Daoy (cell line): ENCODE measurements at places on chromosomes 5 and 9. TPM values are rescaled to one million over a fixed set of nuclear protein-coding genes. Genes with fewer than 3 reads are reported as not detected.

PDGFRB gene
- total RNA-seq, result 8.6 and 9.4 TPM in 2 replicates

MVB12B gene
- total RNA-seq, result 4.1 and 6.1 TPM in 2 replicates

ADCY2 gene
- total RNA-seq, result 0.48 and 0.86 TPM in 2 replicates

MARVELD2 gene
- total RNA-seq, result 3.8 and 5.1 TPM in 2 replicates

BAAT gene
- 0.29 TPM in 1 of 2 replicates, not detected in the other for total RNA-seq

PCDHB10 gene
- 0.40 and 0.71 TPM in 2 replicates for total RNA-seq

PDLIM4 gene
- 94.7 and 103 TPM in 2 replicates for total RNA-seq

LCN15 gene
- not detected in 2 replicates for total RNA-seq

PTPRD gene
- 4.5 and 5.7 TPM in 2 replicates for total RNA-seq

SMIM33 gene
- total RNA-seq, result not detected in 2 replicates

SEMA5A gene
- 0.21 and 0.23 TPM in 2 replicates for total RNA-seq

IRX1 gene
- 14.1 and 19.0 TPM in 2 replicates for total RNA-seq

DMAC1 gene
- 17.3 and 24.7 TPM in 2 replicates for total RNA-seq

JAKMIP2 gene
- total RNA-seq, result 0.48 and 0.63 TPM in 2 replicates

DNA sequence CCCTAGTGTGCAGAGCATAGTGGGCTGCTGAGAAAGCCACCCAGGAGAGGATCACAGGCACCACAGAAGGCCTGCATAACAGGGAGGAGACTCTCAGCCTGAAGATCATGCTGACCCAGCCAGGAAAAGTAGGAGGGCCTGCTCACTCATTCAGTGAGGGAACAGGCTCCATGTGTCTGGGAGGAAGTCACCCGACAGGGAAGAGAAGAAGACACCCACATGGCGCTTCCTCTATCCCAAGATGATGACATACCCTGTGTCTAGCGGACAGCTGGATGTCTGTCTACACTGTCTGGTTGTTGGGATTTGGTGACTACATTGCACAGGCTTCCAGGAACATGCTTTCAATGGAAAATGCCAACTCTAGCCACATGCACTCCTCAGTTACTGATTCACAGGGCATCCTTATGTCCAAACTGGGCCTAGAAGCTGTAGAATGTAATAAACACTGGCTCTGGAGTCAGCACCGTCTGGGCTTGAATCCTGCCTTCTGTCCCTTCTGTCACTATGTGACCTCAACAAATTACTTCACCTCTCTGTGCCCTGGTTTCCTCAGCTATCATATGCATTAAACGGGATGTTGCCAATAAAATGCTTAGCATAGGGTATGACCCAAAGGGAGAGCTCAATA is 47.6 kb downstream of the KLHL3 start:
- DNase-seq, result no peak

DNA sequence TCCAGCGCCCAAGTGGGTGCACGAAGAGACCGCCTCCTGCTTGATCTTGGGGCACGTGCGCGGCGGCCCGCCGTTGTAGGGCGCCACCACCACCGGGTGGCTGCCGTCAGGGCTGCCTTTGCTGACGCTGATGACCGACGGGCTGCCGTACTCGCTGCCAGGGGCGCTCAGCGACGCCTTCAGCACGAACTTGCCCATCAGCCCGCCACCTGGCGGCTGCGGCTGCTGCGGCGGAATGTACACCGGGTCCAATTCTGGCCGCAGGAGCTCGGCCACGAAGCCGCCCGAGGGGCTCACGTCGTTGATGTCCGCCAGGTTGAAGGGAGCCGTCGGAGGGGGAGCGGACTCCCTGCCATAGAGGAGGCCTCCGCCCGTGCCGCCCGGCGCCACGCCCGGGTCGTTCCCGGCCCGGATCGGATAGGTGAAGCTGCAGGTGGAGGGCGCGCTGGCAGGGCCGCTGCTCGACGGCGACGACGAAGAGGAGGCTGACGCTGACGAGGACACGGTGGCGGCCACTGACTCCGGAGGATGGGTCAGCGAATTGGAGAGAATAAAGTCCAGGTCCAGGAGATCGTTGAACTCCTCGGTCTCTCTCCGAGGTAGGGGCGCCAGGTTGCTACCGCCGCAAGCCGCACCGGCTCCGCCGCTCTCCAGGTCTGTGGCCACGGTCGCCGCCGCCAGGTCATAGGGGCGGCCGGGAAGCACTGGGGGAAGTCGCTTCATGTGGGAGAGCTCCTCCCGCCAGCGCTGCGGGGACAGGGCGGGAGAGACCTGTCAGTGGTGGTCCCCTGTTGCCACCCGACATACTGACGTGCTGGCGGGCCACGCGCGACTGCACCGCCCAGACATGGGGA is 1.8 kb downstream of the KLF4 start:
- DNase-seq, result no peak

GRCh38 chr9:122827761-122828093 is 661 bp downstream of the PDCL start:
- no peak for DNase-seq

GRCh38 chr5:138698713-138699112 is 54.5 kb upstream of the CTNNA1 start:
- no peak for DNase-seq

DNA sequence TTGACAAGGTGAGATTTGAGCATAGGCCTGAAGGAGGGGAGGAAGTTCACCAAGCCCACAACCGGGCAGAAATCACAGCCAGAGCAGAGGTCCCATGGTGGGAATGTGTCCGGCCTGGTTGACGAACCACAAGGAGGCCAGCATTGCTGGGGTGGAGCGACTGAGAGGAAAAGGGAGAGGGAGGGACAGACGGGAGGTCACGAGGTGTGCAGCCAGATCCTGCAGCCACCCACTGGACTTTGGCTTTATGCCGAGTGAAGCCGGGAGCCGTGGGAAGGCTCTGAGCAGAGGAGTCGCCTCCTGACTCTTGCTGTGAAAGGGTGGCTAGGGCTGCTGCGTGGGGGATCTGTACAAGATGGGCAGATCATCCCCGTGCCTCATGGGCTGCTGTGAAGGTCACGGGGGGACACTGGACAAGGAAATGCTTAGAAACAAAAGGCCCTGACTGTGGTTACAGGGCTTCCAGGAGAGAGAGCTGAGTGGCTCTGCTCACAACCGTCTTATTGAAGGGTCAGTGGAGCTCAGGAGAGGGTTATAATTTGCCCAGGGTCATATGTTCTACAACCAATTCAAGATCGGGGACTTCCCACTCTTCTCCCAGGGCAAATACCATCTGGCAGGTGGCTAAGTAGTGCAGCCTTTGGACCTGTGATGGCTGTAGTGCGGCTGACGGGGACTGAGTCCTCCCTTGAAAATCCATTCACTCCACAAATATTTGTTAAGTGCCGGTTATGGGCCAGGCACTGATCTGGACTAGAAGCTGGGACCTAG is 15.6 kb upstream of the CD74 start:
- no peak for DNase-seq

DNA sequence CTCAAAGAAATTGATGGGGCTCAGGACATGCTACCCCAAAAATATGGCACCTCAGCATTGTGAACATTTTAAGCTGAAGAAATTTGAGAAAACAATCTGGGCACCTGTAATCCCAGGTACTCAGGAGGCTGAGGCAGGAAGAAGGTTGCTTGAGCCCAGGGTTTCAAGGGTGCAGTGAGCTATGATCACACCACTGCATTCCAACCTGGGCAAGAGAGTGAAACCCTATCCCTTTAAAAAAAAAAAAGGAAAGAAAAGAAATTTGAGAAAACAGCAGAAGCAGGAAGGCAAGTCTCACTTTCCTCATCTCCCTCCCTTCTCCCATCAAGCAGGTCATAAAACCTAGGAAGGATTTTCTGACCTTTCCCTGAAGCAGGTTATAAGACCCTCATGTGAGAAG is 23.6 kb downstream of the TPD52L3 start:
- no peak for DNase-seq

- peak; percentile 63 for DNase-seq
These were observed 63.0 kb upstream of the BASP1 start for GRCh38 chr5:17154211-17154996.

- DNase-seq, result peak; percentile 79
These were observed 104.0 kb upstream of the ZNF366 start for GRCh38 chr5:72611118-72611730.

DNA sequence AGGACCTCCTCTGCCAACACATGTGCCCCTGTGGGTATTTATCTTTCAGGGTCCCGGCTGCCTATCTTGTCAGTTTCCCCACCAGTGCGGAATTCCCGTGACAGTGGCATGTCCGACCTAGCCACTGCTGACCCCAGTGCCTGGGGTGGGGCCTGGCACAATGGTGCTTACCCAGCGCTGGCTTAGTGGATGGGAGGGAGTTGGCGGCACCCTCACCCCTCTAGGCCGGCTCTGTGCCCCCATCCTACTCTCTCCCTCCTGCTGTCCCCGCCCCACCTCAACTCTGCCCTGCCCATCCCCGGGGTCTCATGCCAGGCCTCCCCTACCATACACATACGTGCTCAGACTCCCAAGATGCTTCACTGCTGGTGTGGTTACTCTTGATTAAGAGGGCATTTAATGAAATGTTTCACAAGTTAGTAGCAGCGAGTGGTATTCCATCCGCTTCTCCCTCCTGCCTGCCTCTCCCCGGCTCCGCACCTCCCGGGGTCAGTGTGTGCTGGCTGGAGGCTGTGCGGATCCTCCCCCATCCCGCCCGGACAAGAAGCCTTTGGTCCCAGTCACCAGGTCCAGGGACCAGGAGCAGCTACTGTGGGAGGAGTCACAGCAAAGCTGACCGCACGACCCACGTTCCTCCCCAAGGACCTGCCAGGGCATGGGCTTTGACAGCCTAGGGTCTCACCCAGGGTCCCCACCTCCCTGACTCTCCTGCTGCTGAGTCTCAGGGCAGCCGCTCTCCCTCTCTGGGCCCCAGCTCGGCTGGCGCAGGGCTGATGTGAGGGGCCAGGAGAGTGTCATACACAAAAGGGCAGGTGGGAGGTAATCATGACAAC is 9.5 kb upstream of the QRFP start:
- no peak for DNase-seq

DNA sequence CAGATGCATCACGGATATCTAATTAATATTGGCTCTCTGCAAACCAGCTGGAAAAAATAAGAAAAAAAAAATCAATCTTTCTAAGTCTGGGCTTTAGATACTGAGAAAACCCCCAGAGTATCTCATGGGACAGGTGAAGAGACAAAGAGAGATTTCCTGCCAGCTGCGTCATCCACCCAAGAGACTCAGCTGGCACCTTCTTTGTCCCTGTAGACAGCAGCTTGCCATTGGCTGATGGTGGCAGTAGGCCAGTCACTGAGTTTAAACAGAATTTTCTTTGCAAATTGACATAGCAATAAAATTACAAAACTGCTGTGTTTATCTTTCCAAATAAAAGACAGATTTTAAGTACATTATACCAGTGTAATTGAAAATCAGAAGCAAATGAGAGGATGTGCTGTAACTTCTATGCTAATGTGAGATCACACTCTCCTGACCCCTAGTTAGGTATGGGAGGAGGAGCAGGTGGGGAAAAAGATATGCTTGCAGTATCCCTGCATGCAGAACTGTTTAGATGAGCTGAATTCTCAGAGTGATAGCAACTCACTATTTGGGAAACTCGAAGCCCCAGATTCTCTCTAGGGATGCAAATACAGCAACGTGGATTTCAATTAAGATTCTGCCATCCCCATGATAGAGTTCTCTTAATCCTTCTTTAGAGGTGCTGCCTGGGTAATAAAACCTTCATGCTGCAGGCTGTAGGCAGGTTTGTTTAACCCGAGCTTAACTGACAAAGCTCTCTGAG is 72.2 kb downstream of the NMUR2 start:
- DNase-seq, result no peak

- no peak for DNase-seq
These were observed 282.4 kb upstream of the ZNF462 start for GRCh38 chr9:106580546-106580945.

- DNase-seq, result no peak
These were observed 598.4 kb downstream of the CHSY3 start for GRCh38 chr5:130502702-130503101.

GRCh38 chr5:103646698-103647614 is 84.4 kb upstream of the NUDT12 start:
- DNase-seq, result no peak

GRCh38 chr9:96874201-96874785 is 20.0 kb upstream of the ZNF782 start:
- no peak for DNase-seq

GRCh38 chr5:152331718-152332117 is 73.4 kb downstream of the NMUR2 start:
- peak; percentile 25 for DNase-seq

- no peak for DNase-seq
These were observed 56.5 kb upstream of the SPDL1 start for GRCh38 chr5:169527066-169527465.

DNA sequence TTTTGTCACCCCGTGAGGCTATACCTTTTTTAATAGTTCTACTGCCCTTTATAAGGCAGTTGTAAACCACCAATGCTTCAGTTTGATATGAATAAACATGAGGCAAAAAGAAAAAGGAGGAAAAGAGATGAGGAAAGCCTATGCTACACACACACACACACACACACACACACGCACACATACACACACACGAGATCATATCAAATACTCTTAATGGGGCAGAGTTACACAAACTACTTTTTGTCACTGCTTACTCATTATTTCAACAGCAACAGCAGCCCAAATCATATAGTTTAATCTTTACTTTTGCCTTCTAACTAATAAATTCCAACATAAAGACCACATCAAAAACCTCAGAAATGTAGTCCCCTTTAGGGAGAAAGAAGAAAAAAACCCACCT is 116.8 kb upstream of the PAM start:
- DNase-seq, result no peak

DNA sequence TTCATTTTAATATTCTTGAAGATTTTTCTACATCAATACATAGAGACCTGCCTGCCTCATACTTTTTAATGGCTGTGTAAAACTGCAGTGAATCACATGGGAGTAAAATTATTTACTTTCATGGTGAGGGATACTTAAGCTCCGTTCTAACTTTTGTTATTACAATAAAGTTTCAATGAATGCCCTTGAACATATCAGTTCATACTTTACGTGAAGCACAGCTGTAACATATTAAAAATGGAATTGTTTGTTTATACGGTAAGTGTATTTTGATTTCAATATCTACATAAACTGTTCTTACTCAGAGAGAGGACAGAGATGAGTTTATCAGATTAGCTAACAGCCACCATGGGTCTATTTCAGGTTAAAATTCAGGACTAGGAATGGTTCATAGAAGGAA is 155.1 kb downstream of the NR3C1 start:
- no peak for DNase-seq

- no peak for DNase-seq
These were observed 65.5 kb downstream of the INSYN2B start for GRCh38 chr5:169914766-169915165.

- DNase-seq, result no peak
These were observed 355.7 kb upstream of the IRX2 start for GRCh38 chr5:3107156-3107611.

DNA sequence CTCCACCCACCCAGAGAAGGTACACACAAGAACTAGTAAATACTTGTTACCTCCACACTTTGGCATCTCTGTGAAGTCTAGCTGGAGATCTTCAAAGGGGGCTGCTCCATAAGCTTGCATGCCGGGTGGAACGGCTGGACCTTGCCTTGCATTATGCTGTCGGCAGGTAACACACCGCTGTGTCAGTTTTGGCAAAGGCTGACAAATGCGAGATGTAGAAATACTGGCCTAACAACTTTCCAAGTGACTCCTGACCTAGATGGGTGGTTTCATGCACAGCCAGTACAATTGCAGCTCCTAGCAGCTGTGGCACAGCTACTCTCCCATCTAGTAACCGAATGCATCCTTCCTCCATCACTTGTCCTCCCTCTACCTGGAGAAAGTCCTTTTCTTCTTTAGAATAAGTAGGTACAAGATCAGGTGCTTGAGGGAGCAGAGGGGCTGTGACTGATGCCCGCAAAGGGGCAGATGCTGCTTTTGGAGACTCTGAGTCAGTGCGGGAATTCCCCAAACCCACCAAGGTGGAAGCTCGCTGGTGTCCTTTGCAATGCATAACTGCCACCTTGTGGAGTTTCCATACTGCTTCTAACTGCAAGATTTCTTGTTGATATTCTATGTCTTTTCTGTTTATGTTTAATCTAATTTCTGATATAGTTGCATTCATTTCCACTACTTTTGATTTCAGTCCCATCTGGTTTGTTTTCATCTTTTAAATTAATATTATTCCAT is 78.4 kb downstream of the TMEM161B start:
- DNase-seq, result no peak
